ENCODE measurements at places on chromosomes 6 and 20.

DNA sequence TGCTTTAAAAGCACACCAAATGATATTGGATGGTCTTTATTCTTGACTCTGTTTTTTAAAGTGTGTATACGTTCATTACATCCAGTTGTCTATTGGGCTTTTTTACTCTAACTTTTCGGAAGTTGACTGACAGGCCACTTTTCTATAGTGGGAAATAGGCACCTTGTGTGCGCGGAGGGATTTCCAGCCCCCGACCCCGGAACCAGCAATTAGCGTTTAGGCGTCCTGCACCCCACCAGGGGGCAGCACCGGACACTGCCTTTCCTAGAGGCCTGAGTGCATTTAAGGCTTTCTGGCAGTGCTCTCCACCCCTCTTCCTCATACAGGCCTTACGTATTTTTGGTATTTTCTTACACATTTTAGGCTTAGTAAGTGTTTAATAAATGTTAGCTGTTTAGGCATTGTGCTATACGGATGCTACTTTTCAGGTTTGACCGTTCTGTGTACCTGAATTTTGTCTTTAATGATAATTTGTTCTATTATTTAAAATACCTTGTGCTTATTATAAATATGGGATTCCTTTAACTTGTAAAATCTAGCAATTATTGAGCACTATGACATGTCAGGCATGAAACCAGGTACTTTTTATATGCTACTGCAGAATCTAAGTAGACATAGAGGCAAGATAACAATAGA is 231.8 kb downstream of the BCKDHB start:
- peak; percentile 85 for DNase-seq

DNA sequence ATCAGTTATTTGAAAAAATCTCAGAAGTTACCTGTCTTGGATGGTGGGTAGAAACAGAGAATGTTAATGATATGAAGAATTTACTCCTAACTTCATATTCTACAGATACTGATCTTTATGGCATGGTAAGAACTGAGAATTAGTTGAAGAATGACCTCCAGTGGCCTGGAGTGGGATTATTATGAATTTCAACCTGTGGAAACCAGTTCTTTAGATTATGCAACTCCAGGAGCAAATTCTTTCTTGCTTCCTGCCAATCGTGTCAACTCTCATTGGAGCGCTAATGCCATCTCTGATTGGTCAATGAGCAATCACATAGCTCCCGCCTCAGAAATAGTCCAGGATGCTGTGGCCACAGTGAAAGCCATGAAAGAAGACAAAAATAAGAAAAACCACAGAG is 40.6 kb downstream of the LYRM2 start:
- no peak for DNase-seq

DNA sequence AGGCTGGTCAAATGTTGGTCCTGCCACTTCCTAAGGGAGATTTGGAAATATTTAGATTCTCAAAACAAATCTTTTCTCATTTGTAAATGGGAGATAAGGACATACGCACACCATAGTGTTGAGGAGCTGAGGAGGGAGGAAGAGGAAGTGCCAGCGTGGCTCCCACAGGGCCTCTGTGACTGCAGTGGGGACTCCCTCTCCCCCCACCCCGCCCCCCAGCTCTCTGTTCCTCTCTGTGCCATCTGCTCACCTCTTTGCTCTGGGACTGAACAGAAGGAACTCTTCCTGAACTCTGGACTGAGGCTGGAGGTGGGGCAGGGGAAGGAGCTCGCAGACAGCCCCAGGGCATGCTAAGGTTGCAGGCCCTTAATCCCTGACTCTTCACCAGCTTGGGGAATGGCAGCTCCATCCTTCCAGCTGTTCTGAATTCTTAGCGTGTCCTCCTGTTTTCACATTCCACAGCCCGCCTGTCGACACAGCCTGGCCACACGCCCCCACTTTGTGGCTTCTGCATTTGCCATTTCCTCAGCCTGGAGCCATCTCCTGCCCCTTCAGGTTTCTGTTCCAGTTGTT is 11.4 kb downstream of the DDX27 start:
- DNase-seq, result no peak

GRCh38 chr20:33709398-33709797 is 10.7 kb downstream of the PXMP4 start:
- no peak for DNase-seq

- no peak for DNase-seq
Observed at GRCh38 chr6:166736634-166737033, 109.6 kb upstream of the RPS6KA2 start.

- no peak for DNase-seq
Observed at GRCh38 chr20:59127839-59128238, 35.8 kb upstream of the ZNF831 start.

- no peak for DNase-seq
Observed at GRCh38 chr6:1667805-1668175, 58.1 kb downstream of the FOXC1 start.

- no peak for DNase-seq
Observed at GRCh38 chr20:63470410-63470809, 2.0 kb downstream of the KCNQ2 start.

- DNase-seq, result peak; percentile 31
Observed at GRCh38 chr20:37524859-37525708, 2.6 kb downstream of the BLCAP start.

- no peak for DNase-seq
Observed at GRCh38 chr6:74597266-74597665, 608.6 kb downstream of the COL12A1 start.

GRCh38 chr6:21733311-21733710 is 139.8 kb downstream of the SOX4 start:
- DNase-seq, result no peak

- DNase-seq, result no peak
Observed at GRCh38 chr20:11372876-11373790, 544.6 kb upstream of the BTBD3 start.

DNA sequence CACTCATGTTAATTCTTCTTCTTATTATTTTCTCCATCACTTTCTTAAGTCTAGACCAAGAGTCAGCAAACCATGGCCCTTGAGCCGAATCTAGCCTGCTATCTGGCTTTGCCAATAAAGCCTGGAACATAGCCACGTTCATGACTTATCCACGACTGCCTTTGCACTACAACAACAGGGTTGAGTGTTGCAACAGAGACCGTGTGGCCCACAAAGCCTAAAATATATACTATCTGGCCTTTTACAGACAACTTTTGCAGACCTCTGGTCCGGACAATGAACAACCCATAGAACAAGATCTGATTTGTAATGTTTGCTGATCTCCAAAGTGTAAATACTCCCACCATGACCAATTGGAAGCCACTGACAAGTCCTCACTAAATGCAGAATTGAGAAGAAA is 140.5 kb upstream of the CDYL start:
- no peak for DNase-seq

DNA sequence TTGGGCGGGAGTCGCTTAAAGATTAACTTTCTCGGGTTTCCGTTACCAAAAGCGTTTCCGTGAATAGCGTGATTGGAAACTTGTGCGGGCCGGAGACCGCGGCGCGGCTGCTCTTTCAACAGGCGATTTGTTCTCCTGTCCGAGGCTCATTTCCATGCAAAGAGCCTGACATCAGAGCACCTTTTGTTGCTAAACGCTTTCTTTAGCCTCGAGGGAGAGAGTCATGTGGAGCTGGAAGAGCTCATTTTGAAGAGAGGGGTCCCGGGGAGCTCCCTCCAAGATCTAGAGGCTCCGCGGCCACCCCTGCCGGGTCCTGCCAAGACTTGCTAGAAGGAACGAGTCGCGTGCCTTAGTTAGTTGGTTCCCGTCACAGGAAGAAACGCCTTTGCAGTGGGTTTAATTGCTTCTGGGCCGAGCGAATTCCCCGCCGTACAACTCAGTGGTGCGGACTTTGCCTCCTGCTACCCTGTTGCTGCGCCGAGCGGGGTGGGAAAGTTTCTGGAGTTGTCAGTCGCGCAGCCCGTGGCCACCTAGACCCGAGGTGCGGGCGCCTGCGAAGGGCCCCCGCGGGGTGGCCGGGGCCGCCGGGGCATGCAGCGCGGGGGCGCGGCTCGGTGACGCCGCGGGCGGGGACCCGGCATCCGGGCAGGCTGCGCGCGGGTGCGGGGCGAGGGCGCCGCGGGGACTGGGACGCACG is at the start of gene SASH1:
Gene SASH1, plus strand, starts transcription at position 489 of the 697 bp plus-strand sequence. CDS start 230 bp downstream, outside the sequence.
- DNase-seq, result peak; percentile 13

DNA sequence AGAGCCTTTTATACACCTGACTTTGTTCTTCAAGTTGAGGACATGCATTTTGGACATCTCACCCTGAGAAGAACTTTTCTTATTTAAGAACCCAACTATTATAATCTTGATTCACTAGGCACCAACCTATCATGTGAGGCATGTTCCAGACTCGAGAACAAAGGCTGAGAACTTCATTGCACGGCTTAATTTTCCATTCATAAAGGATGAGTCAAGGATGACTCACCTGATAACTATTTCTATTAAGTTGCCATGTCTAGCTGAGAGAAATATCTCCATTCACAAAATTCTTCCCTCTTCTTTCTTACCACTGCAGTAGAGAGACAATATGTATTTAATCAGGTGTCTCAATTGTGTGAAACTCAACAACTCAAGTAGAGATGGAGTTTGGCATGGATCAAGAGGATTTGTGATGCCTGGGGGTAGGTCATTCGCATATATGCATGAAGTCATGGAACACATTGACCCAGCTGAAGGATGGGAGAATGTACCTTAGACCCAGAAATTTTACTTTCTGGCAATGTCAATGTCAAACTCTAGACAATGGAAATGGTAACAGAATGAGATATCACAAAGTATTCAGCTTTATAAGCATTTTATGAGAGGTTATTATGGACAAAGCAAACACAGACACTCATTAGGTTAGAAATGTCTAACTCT is 208.7 kb upstream of the PRND start:
- no peak for DNase-seq

DNA sequence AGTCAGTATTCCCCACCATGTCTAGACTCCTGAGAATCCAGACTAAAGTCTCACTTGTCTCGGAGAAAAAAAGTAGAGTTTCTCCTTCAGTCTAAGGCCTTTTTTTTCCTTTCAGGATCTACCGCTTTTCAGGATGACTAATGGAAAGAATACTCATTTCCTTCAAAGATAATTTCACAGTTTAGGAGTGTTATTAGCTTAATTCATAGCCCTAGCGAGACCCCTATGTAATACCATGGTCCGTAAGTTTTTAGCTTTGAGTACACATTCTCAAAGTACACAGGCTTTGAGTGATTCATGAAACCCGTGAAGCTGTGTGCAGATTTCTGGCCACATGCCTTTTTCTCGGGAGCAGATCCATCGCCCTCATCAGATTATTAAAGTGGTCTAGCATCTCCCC is 133.1 kb downstream of the SOX4 start:
- DNase-seq, result no peak

DNA sequence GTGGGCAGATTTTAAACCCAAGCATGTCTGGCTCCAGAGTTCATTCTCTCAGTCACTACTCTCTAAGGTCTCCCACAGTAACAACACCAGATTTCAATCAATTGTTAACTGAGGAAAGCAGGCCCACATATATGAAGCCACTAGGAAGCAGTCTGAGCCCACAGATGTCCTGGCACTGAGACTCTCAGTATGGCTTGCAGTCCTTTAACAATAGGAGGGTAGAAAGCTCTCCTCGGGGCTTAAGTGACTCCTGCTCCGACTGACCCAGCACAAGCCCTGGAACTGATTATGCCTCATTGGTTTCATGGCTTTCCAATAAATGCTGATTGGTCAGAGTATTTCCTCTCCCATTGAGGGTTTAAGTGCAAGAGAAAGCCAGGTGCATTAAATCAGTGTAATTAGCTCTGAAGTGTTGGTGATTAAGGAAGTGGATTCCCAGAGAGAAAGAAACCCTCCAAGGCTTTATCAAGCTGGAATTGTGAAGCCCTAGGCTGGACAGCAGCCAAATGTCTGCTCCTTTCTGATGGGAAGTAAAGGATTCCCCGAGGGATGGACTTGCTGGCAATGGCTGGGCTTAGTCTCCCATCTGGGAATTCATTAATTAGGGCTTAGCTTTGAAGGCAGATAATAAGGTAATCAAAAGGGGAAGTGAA is 76.6 kb upstream of the PROKR2 start:
- DNase-seq, result no peak

DNA sequence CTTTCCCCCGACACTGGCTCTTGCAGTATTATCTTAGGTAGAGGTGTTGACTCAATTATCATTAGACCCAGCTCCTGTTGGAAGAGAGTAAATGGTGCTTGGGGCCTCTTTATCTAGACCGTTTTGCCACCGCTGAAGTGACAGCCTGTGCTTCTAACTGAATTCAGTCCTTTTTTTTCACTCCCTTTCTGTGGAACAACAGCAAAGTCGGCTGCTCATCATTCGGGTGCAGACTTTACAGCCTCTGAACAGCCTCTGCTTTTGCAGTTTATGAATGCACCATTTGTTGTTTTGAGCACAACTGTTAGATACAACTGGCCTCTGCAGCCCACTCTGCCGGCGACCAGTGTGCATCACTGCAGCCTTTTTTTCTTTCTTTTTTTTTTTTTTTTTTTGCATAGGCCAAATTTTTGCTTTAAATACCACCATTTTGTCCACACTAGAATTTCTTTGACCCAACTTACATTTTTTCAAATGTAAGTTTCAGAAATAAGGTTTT is 35.8 kb downstream of the RREB1 start:
- DNase-seq, result no peak

GRCh38 chr6:91415031-91415605 is 828.2 kb upstream of the MAP3K7 start:
- no peak for DNase-seq

DNA sequence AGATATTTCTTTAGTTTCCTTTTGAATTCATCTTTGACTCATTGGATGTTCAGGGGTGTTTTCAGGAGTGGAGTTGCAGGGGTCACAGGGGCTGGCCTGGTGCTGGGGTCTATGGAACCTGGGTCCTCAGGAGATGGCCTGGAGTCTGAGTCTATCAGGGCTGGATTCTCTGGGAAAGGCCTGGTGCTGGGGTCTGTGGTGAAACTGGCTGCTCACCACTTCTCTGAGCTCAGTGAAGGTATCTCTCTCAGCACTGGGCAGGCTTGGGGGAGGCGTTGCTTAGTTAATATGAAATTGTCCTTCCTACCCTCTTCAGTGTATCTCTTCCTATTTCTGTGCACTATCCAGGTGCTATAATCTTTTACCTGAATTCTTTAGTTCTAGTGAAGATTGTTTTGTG is 83.1 kb upstream of the SLC24A3 start:
- DNase-seq, result no peak

DNA sequence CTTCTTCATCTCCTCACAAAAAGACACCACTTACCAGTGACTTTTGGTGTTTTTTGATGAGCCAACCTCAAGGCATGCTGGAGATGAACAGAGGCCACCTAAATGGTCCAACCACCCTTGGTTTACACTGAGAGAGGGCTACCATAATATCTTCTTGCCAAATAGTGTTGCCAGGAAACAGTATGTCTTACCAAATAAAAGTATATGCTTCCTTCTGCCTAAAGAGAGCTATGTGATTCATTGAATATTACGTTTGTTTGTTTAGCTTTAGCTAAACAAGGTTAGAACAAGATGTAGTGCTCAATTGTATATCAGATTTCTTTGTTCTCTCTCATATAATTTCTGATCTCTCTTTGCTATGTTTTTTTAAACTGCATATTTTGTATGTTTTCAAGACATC is 40.6 kb upstream of the BMP6 start:
- no peak for DNase-seq

GRCh38 chr20:18101125-18101810 is 36.4 kb upstream of the KAT14 start:
- no peak for DNase-seq

- DNase-seq, result no peak
Observed at GRCh38 chr6:108689272-108690161, 128.8 kb downstream of the FOXO3 start.

Measured in activated naive CD8-positive, alpha-beta T cell treated with anti-CD3 and anti-CD28 coated beads, Interleukin-2, amount 50 U/mL, for 24 hours (primary cell).